ENCODE measurements at places on chromosomes 7 and 10.

- DNase-seq, result no peak
Observed at GRCh38 chr7:94898340-94898739, 9.1 kb upstream of the PPP1R9A start.

- DNase-seq, result no peak
Observed at GRCh38 chr10:75140246-75140645, 28.8 kb downstream of the SAMD8 start.

DNA sequence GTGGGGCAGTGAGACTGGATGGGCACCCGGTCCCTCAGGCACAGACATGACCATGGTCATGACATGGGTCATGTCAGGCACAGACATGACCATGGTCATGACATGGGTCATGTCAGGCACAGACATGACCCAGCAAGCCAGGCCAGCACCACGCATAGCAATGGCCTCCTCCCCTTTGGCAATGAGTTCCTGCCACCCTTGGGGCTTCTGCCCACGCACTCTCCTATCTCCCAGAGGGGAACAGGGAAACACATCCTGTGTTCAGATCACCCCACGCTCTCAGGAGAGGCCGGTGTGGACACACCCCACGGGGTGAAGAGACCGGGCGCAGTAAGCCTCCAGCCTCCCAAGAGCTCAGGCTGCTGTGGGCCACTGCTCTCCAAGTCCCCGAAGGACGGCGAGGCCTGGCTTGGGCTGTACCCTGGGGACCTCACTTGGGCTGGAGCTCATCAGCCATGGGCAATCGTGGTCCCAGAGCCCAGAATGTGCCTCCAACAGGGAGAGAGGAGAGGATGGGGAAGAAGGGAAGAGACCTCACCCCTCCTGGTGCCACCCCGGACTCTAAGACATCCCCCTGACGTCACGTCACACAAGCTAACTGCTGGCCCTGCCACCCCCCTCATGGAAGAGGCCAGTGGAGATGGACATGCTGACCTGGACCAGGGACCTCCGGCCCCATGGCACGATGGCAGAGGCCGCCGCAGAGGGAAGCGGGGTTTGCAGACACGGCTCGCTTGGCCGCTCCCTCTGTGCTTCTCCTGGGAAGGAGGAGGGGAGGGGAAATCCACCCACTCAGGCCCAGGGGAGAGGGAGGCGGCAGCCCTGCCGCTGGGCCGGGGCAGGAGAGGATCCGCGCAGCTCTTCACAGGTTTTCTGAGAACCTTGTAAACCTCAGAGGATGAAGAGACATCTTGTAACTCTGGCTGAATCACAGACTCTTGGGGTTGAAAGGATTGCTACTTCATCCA lies 269.6 kb downstream of the ELFN1 start:
- peak; percentile 36 for DNase-seq

- DNase-seq, result no peak
Observed at GRCh38 chr10:72011976-72012512, 47.8 kb downstream of the CHST3 start.

GRCh38 chr10:114322344-114322743 lies 82.0 kb downstream of the AFAP1L2 start:
- no peak for DNase-seq

- no peak for DNase-seq
Observed at GRCh38 chr7:143392875-143393266, 11.7 kb downstream of the ZYX start.

DNA sequence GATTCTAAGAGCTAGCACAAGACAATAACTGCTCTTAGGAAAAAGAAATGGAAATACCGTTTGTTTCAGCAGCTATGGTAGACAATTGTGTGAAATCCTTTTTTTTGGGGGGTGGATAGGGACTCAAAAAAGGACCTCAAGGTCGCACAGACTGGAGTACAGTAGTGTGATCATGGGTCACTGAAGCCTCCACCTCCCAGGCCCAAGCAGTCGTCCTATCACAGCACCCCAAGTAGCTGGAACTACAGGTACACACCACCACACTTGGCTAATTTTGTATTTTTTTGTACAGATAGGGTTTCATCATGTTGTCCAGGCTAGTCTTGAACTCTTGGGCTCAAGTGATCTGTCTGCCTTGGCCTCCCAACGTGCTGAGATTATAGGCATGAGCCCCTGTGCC lies 33.9 kb downstream of the KMT2E start:
- no peak for DNase-seq

GRCh38 chr7:73941836-73942551 lies 81.0 kb downstream of the TMEM270 start:
- peak; percentile 52 for DNase-seq

- no peak for DNase-seq
Observed at GRCh38 chr7:4738711-4739527, 36.5 kb upstream of the AP5Z1 start.

- peak; percentile 90 for DNase-seq
Observed at GRCh38 chr10:124020981-124021815, 72.2 kb downstream of the CHST15 start.

DNA sequence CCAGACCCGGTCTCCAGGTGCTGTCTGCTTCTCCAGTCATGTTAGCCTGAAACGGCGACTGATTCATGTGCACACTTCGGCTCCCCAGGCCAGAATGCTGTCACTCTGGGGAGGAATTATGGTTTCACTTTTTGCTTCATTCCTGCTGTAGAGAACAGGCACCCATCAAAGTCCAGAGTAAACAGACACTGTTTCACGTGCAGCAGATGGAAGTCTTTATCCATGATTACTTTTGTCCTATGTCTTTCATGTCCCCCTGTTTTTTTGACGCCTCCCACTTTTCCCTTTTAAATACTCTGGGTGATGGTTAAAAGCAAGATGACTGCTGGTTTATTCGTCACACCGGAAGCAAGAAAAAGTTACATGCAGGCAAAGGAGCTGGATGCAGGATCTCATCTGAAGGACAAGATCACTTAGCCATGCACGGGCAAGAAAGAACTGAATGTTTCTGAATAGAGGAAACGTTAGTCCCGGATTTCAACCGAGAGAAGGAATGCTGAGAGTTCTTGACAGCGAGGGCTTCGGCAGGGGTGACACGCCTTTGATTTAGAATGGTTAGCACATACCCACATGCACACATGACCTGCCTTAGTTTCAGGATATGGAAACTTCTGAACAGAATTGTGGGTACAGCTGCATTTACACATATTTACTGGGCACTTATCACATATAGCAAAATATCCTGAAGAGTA lies 250.0 kb upstream of the KLF6 start:
- no peak for DNase-seq

GRCh38 chr10:83647526-83647925 lies 491.8 kb upstream of the GHITM start:
- DNase-seq, result no peak

- DNase-seq, result no peak
Observed at GRCh38 chr10:99532687-99533495, at the start of gene NKX2-3. NKX2-3 (plus strand) TSS chr10:99532942; CDS start chr10:99533132, 190 bp downstream.

GRCh38 chr7:36379831-36380504 lies 9.7 kb upstream of the ANLN start:
- no peak for DNase-seq

Data from mammary epithelial cell (primary cell).